Fibroblast of the aortic adventitia (primary cell): ENCODE measurements at places on chromosomes 11 and 22. TPM values are rescaled to one million over a fixed set of nuclear protein-coding genes. Genes with fewer than 3 reads are reported as not detected.

The TEX54 gene
- 0.54 TPM in 1 of 2 replicates, not detected in the other for total RNA-seq

The B4GALNT4 gene
- 1.5 and 1.9 TPM in 2 replicates for total RNA-seq

The TRIM29 gene
- not detected in 2 replicates for total RNA-seq

The AGBL2 gene
- total RNA-seq, result 0.90 and 1.4 TPM in 2 replicates

The SSTR3 gene
- total RNA-seq, result 0.41 TPM in 1 of 2 replicates, not detected in the other

The POU2AF2 gene
- not detected in 2 replicates for total RNA-seq

The KRTAP5-11 gene
- total RNA-seq, result not detected in 2 replicates

The OR5AN1 gene
- total RNA-seq, result not detected in 2 replicates

The IGLL1 gene
- total RNA-seq, result not detected in 2 replicates

The MLC1 gene
- 0.09 TPM in 1 of 2 replicates, not detected in the other for total RNA-seq
